ENCODE measurements at places on chromosomes 16 and 17. TPM values are rescaled to one million over a fixed set of nuclear protein-coding genes. Genes with fewer than 3 reads are reported as not detected.

PRKCA gene
- total RNA-seq, result 24.4 TPM

TEKT1 gene
- not detected for total RNA-seq

KRTAP2-2 gene
- not detected for total RNA-seq

ALOX12B gene
- total RNA-seq, result 0.11 TPM
